CD4-positive, alpha-beta T cell (primary cell): ENCODE measurements at places on chromosomes 4 and X.

- no peak for DNase-seq
Measured at GRCh38 chr4:133483600-133484246, 334.6 kb downstream of the PCDH10 start.

DNA sequence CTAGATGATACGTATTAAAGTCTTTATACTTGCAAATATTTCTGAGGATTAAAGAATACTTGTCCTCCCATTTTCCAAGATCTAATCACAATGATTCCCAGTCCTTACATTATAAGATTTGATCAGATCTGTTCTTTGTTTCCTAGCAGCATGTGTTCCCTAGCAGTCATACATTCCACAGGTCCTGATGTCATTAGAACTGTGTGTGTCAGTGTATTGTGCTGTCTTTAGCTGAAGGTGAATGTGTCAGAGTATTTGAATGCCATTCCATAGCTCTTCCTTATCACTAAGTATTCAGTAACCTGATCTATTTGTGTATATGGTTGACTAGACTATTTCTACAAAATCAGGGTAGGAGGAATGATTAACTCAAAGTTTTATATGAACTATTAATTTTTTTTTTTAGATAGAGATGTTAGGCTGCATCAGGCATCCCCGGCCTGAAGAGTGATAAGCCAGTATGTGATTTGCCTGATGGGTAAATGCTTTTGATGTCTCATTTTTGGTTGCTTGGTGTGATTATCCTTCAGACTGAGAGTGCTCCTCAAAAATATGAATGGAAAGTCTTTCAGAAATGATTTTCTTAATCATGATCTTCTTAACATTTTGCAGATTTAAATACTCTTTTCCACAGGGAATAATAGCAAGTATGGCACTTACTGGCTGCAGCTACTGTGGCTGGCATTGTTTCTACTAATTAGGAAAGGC, 4.4 kb downstream of the ADGRL3 start:
- DNase-seq, result no peak

DNA sequence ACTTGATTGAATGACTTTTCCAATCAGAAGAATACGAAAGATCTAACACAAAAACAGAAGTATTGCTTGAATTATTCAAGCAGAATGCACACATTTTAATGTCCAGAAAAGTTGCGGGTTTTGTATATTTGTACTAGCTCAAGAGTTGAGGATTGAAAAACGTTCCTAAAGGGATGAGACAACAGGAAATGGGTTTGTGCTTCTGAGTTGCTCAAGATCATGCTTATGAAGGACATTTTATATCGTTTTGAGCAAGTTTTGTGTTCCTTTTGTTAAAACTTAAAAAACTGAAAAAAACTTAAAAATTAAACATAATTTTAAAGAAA, 353 bp upstream of the SMIM10 start:
- DNase-seq, result no peak

- DNase-seq, result no peak
Measured at GRCh38 chr4:71444395-71444794, 105.6 kb downstream of the SLC4A4 start.

- no peak for DNase-seq
Measured at GRCh38 chr4:52246827-52247226, 195.7 kb downstream of the SPATA18 start.

DNA sequence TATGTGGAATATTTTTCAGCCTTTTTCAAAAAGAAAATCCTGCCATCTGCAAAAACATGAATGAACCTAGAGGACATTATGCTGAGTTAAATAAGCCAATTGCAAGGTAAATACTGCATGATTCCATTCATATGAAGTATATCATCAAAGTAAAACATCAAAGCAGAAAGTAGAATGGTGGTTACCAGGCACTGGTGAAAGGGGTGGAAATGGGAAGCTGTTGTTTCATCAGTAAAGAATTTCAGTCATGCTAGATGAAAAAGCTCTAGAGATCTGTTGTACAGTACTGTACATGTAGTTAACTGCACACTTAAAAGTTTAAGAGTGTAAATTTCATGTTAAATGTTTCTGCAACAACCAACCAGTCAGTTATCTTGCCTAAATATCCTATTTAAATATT, 196.8 kb upstream of the ADGRL3 start:
- DNase-seq, result no peak

DNA sequence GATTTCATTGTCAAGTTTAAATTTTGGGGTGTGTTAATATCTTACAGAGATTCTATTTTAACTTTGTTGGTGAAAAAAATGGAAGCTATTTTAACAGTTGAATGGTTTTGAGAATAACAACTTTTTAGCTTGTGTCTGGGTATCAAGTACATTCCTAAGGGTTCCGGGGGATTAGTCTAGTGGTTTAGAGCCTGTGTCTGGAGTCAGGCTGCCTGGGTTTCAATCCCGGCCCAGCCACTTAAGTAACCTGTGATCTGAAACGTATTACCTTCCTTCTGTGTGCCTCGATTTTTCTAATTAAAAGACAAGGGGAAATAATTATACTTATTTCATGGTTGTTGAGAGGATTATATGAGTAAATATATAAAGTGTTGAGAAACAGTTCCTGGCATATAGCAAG, 288.6 kb upstream of the NR3C2 start:
- no peak for DNase-seq

DNA sequence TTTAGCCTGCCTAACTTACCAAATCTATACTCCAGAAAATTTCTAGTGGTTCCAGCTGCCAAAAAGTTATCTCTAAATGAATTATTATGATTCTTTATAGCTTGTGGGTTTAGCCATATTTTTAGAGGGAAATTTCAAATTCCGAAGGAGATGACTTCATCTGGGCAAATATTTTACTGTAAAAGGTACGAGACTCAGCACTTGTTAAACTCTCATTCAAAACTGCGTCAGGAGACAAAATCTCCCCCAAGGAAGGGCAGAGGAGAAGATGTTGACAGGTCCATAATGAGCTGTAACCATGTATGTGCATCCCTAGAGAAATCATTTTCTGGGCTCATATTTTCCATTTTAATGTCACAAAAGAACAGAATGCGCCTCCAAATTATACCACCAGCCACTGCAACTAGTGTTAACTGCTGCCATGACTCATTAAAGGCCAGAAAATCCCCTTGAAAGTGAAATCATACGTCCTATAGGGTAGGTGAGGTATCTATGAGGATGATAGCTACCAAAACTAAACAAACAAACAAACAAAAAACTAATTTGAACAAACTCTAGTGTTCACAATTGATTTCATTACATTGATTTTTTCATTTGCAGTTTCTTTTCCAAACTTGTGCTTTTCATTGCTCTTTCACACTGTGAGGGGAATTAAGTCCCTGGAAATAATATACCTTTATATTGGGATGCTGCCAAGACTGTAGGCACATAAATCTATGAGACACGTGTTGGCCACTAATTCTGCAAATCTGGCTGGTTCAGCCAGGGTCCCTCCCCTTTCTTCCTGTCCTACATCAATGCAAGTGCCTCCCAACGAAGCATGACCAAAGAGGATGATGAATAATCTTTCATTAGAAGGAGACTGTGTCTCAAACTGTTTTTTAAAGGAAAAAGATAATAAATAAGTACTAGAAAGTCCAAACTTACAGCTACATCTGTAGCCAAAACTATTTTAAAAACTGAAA, 85.8 kb downstream of the ARHGAP6 start:
- DNase-seq, result no peak

DNA sequence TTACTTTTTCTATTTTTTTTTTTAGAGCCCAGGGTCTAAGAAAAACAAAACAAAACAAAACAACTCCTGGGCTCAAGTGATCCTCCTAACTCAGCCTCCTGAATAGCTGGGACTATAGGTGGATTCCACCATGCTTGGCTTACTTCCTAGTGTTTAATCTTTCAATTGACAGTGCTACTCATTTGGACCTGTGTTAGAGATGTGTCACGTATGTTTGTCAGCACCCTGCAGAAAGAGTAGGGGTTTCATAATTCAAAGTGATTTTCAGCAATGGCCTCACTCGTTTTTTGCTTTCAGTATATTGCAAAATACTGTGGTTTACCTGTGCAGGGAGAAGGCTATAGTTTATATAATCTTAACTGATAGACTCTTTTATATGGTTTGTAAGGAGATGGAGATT, 71.6 kb upstream of the TEX13D start:
- DNase-seq, result no peak

GRCh38 chr4:77903186-77903585, 40.6 kb downstream of the MRPL1 start:
- DNase-seq, result no peak

GRCh38 chrX:17520016-17520615, 145.1 kb downstream of the NHS start:
- DNase-seq, result no peak

DNA sequence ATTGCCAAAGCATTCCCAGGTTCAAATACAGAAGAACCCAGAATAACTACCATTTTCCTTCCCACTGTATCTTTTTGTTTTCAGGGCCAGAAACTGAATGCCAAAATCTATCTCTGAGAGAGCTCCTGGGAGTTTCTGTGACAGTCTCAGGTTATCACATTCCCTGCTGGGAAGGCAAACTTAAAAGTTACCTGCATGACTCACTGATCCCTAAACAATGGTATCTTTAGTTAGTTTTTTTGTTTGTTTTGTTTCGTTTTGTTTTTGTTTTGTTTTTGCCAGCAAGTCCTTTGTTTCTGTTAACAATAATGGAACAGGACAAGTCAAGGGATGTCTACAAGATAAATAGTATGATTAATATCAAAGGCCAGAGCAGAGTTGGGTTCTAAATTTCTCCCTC, 34.3 kb downstream of the PAPSS1 start:
- no peak for DNase-seq
